Germinal center (tissue), 1 donor: ENCODE measurements at places on chromosomes 13 and 19.

DNA sequence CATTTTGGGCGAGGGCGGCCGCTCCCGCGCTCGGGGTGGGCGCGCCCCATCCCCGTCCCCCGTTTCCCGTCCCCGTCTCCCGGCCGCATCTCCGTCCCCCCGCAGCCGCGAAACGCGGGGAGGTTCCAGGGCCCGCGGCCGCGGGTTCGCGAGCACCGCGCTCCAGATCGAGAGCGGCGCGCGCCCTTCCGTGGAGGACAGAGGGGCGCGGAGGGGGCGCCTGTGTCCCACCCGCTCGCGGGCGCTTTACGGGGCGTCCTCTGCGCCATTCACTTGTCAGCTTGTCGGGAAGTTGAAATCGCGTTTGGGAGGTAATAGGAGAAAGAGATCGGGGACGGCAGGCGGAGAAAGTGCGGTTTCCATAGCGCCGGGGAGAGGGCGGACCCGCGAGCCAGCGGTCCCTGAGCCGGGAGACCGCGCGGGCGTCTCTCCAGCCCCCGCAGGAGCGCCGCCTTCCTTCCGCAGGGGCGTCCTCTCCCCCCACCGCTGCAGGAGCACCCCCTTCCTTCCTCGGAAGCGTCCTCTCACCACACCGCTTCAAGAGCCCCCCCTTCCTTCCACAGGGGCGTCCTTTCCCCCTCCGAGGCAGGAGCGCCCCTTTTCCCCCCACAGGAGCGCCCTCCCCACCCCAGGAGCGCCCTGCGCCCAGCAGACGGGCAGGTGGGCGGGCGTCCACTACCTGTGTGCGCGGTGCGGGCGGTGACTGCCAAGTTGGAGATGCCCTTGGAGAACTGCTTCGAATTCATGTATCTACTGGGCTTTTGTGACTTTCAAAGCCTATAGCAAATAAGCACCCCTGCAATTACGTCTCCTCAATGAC lies 962 bp upstream of the IRS2 start:
- DNase-seq, result peak; percentile 30

DNA sequence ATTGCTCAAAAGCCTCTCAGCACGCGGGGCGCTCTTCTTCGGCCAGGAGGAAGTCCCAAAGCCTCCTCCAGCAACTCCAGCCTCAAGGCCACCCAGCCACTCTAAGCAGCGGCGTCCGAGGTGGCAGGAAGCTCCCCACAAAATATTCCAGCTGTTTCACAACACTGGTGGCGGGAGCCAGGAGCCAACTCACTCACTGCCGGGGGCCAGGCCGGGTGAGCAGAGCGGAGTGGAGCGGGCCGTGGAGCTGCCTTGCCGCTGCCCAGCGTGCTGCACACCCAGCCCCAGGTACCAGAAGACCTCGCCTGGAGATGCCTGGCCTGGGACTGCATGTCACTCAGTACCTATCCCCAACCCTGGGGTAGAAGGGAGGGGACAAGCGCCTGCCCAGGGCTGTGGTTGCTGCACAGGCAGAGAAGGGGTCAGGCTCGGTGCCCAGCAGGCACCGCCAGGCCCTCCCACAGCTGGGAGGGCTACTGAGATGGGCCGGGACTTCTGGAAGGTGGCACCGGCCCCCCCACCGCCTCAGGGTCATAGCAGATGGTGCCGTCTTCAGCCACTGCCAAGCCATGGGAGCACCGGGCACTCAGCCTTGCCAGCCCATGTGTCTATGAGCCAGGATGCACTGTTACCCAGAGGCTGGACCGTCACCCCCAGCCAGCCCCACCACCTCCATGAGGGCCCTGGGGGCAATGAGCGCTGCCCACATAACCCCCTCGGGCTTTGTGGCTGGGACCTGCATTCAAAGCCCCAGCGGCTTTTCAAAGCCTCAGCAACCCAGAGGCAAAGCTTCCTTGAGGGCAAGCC lies 59.2 kb downstream of the MLLT1 start:
- no peak for DNase-seq

DNA sequence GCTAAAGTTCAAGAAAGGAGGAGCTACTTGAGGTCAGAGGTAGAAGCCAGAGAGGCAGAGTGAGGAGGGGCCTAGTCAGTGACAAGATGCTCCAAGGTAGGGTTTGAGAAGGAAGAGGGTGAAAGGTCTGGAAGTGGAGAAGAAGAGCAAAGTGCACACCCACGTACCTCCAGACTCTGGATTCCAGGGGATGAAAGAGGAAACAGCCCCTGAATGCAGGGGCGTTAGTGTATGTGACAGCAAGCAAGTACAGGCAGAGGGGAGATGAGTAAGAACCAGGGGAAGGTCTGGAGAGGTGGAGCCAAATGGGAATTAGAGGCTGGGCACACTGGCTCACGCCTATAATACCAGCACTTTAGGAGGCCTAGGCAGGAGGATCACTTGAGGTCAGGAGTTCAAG lies 8.7 kb downstream of the RPS28 start:
- DNase-seq, result peak; percentile 1

GRCh38 chr19:6803036-6803404 lies 30.5 kb downstream of the VAV1 start:
- peak; percentile 50 for DNase-seq

DNA sequence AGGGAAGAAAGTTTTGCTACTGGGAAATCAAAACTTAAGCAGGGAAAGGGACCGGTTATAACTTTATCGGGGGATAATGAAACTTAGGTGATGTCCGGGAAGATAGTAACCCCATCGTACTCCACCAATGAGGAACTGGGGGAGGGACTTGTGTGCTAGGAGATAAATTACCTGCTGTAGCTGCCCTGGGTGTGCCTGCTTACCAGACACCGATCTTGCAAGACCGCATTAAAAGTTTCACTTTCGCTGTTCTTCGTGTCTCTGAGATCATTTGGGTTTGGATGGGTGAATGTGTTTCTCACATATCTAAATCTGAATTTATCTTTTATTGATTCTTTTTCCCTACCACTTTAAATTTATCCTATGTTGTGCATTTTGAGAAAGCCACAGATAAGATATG lies 381.4 kb downstream of the SLITRK6 start:
- no peak for DNase-seq

- DNase-seq, result no peak
Observed at GRCh38 chr19:33667141-33667650, 45.4 kb downstream of the CHST8 start.

DNA sequence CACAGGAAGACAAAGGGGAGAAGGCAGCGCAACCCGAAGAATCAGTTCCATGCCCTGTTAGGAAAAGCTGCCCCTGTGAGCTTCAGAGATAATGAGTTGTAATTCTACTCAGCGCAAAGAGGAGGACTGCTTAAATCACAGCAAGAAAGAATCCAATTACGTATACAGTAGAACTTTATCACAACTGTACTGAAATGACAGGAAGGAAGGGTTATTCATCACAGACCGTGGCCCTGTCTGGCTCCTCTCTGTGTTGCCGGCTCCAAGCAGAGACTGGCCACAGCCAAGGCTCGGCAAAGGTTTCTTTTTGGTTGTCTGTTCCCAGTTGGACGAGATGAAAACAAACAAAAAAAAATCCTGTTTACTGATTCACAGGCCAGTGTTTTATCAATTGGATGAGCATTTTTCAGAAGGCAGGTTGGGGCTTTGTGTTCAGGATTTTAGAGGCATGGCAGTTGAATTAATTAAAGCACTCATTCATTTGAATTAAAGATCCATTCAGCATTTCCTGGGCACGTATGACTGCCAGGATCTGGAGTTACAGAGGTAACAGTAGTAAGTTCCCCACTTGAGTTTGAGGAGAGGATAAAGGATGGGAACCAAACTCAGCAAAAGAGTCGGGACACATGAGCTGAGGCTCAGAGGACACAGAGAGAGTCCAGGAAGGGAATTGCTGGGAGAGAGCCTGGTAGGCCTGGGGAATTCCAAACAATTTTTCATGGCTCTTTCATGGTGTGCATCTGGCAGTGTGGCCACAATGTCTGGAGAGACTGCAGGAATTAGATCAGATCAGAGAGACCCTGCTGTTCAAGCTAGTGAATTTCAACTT lies 341.0 kb downstream of the DNAJC15 start:
- DNase-seq, result no peak

DNA sequence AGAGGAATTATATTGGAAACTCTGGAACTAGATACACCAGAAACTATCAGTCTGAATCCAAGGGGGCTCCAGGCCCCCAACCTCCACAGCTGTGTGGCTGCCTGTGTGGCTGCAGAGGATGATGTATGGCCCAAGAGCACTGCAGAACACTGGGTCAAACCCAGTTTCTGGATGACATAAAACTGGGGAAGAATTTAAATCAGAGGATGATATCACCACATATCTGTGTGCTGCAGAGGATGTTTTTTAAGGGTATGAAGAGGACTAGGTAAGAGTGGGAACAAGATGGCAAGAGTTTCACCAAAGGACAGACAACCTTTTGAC lies 226.4 kb downstream of the SUCLA2 start:
- DNase-seq, result no peak

DNA sequence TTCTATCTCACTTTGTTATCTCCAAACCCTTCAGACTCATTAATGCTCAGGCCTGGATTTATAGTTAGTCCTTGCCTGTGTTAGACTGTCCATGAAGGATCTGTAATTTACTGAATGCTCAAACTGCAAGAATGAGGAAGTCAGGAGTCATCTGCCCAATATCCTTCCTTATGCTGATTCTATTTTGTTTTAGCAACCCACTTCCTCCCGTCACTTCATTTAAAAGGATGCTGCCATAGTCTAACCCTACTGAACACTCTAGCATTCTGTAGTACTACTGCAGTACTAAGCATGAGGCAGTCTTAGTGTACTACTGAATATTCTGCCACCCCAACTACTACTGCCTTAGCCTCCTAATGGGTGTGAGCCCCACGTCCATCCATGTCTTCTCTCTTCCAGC lies 1.5 kb downstream of the FCAR start:
- DNase-seq, result peak; percentile 4

GRCh38 chr19:28594737-28595136 lies 618.2 kb downstream of the UQCRFS1 start:
- no peak for DNase-seq

DNA sequence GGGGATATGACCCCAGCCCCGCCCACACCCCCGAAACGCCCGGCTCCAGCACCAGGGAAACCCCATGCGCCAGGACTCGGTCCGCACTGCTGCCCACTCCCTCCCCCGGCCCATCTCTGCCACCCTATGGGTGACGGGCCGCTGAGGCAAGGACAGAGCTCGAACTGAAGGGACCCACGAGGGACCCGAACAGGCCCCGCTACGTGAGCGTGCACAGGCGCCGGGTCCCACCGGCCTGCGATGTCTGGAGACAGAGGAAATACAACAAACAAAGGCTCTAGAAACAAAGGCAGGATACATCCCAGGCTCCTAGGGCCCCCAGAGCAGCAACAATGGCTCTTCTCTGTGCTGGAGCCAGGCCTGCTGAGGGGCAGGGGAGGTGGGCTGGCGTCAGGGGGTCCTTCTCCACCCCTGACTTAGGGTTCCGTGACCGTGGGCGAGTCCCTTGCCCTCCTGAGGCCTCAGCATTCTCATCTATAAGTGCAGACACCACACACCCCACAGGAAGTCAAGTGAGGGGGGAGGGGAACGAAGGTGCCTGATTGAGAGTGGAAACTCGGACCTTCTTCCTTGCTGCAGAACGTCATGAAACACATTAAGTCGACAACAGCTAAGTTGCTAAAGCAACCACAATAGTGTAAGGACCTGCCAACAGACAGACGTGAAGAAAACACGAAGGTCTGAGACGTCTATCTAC lies 3.1 kb downstream of the ABHD17A start:
- DNase-seq, result no peak

- no peak for DNase-seq
Observed at GRCh38 chr19:41478171-41478570, 35.2 kb downstream of the ERICH4 start.
